NCI-H2029 treated with DMSO at 0.1 percent for 48 hours (cell line): ENCODE measurements at places on chromosomes 1 and 21.

DNA sequence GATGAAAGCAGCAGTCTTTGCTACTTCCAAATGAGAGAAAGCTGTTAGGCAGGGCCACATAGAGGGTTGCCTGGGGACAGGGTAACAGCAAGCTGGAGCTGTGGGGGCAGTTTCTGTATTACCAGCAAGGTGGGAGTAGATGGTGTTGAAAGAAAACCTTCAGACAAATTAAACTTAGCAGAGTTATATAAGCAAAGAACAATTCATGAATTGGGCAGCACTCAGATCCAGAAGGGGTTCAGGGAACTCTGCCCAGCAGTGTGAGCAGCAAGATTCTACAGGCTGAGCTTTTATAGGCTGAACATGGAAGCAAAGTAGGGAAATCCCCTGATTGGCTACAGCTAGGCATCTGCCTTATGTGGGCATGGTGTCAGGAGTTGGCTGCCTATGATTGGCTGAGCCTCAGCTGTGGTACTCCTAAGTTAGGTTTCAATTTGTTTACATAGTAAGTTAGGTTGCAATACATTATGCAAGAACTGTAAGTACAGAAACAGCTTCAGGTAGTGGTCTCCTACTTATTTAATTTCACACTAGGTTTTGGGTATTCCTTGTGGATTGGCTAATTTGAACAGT lies 64.1 kb upstream of the TMPRSS2 start:
- DNase-seq: no peak

DNA sequence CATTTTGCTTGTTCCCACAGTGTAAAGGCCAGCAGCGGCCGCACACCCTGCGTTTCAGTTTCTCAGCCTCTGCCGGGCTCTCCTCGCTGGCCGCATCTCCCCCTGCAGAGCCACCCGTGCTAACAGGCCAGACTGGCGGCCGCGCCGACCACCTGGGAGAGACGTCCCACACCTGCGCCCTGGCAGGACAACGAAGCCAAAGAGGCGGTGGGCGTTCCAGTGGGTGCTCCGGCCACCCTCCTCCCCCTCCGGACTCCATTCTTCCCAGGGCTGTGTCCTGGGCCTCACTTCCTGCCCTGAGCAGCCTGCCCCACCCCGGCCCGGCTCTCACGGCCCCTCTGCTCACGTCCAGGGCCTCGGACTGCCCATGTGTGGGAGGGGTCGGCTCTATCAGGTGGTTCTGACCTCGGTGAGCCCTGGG lies 31.9 kb upstream of the SLC19A1 start:
- DNase-seq: no peak

DNA sequence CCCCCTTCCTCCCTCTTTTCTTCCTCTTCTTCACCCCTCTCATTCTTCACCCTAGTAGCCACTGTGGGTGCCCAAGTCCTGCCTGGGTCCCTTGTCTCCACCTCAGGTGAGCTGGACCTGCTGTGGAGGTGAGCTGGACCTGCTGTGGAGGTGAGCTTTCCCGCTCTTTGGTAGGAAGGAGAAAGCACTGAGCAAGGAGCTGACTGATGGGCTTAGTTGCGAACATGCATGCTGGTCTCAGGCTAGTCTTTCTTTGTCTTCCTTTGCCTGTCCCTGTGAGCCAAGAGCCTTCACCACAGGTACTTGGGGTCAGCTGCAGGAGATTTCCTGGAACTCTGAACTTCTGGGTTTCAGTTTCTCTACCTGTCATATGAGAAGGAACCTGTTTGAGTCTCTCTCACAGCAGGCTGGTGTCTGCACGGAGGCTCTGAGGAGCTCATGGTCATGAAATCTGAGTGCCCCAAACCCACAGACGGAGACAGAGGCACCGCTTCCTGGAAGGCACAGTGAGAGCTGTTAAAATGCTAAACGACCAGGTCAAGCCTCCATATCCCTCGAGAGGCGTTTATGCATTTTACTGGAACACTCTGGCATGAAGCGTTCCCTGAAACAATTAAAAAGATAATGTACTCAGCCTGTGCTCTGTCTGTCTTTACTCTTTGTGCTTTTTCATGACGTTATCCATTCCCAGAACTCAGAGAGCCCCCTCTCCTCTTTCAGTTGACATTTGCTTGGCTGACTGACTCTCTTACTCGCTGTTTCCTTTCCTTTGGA lies 69.5 kb downstream of the RHOU start:
- peak; percentile 51 for DNase-seq

GRCh38 chr1:64248065-64248464 lies 44.6 kb downstream of the UBE2U start:
- DNase-seq: peak; percentile 76

DNA sequence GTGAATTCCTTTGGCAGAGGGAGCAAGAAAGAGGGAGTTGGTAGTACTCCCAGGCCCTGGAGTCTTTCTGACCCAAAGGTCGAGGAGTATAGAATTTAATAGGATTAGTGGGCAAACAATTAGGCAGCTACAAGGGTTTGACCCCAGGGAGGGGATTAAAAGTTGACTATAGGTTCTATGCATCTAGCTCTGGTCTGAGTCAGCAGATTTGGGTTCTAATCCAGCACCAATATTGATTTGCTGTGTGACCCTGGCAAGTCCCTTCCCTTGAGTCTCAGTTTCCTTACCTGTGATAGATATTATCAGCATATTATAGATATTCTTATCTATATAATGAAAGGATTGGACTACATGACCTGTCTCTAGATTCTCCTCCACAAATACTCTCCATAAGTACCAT lies 35.1 kb upstream of the EFCAB14 start:
- no peak for DNase-seq

GRCh38 chr1:204990059-204990664 lies 52.9 kb upstream of the CNTN2 start:
- no peak for DNase-seq

- no peak for DNase-seq
Observed at GRCh38 chr1:159879977-159880376, 17.5 kb upstream of the VSIG8 start.

GRCh38 chr1:186482661-186483255 lies 21.8 kb upstream of the PDC start:
- no peak for DNase-seq

DNA sequence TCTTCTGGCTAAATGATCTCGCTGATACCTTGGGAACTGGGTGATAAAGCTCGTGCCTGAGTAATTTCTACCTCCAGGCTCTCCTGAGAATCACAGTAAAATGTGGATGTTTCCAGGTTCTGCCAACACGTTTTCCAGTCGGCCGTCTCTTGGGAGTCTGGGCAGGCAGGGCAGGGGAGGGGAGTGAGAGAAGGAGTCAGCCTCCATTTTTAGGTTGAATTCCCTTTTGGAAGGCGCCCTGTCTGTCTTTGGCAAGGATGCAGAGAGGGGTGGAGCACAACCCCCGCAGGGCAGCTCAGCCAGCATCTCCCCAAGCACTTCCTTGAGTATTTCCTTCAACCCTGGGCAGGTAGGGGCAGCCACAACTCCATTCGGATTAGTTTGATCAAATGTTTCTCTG lies 15.5 kb upstream of the ACTRT2 start:
- DNase-seq: no peak

GRCh38 chr1:26602378-26602959 lies 72.9 kb downstream of the RPS6KA1 start:
- DNase-seq: peak; percentile 64

- DNase-seq: no peak
Observed at GRCh38 chr1:228321895-228322294, 84.7 kb downstream of the TRIM11 start.

DNA sequence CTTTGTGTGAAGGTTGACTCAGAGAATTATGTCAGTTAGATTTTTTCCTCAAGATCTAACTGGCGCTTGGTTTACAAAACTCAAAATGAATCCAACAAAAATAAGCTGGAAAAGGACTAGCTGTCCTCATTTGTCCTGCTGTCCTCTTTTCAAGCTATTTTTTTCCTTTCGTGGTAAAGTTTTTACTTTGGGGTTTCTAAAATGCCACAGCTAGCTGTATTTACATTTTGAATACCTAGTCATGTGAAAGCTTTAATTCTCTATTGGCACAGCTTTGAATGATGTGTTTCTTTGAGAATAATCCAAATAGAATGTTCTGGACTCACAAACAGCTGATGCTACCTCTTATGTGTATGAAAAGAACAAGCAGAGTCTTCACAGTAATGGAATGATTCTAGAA lies 673.6 kb upstream of the NR5A2 start:
- DNase-seq: no peak

DNA sequence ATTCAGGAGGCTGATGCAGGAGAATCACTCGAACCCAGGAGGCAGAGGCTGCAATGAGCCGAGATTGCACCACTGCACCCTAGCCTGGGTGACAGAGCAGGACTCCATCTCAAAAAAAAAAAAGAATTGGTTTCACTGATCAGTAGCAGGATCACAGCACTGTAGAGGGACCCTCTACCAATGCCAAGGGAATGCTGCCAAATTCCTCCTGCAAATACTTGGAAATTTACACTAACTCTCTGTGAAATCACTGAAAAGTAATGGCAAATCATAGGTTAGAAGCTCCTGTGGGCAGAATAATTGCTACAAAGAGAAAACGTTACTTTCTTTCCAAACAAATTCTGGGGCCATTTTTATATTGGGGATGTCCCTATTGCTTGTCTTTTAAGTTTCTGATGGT lies 6.7 kb upstream of the GPR25 start:
- DNase-seq: no peak

DNA sequence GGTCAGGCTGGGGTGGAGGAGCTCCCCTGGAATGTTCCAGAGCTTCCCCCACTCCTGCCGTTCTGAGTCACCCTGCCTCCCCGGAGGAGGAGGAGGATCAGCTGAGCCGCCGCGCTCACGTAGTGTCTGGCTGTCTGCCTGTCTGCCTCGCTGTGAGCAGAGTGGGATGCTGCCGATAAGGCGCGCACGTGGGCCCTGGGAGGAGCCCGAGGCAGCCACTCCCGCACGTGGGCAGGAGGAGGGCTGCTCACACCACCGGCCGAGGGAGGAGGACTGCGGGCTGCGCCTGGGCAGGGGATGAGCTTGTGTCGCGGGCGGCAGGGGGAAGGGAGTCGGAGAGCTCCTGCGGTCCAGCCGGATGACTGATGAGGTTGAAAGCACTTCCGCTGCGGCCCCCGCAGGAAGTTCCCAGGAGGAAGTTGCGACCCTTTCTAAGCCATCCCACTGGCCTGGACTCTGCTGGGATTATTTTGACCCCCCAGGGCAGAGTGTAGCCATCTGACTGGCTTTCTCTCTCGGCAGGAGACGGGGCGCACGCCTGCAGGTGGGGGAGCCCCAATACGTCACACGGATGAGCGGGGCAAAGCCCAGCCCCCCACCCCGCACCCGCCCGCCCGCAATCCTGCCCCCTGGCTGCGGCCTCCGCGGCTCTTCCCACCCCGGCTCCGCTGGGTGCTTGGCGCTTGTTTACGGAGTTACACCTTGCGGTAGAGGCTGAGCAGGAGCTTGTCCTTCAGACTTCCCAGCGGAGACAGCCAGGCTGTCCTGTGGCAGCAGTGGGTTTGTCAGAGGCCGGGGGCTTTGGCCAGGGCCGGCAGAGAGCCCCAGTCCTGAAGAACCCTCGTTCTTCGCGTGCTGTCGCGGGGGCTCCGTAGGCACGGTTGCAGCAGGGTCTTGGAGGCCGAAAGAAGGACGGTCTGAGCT lies 9.8 kb downstream of the PDXK start:
- peak; percentile 25 for DNase-seq

DNA sequence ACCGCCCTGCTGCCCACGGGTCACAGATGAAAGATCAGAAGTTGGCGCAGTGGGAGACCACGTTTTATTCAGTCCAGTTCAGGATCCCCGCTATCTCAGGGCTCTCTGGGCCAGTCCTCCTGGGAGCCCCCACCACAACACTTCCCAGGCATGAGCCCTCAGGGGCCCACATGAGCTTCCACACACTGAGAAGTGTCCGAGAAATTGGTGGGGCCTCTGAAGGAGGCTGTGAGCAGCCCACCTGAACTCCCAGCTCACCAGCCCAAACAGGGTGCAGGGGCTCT lies 12.1 kb downstream of the TRIM46 start:
- DNase-seq: no peak

DNA sequence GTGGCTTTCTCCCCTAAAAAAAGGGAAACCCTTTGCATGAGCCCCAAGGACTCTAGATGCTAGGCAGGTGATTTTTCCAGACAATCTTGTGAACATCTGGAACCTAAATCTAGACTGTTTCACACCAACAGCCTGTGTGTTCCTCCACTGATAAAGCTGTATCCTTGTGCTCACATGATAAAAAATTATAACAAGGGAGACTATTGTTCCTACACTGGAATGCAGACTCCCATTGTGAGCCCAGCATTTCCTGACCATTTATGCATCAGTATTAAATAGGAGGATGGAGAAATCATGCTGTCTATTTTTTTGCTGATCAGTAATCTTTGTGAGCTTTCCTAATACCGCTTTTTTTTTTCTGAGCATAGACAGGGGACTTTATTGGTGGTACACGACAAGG lies 52.5 kb downstream of the ZNF697 start:
- DNase-seq: no peak

DNA sequence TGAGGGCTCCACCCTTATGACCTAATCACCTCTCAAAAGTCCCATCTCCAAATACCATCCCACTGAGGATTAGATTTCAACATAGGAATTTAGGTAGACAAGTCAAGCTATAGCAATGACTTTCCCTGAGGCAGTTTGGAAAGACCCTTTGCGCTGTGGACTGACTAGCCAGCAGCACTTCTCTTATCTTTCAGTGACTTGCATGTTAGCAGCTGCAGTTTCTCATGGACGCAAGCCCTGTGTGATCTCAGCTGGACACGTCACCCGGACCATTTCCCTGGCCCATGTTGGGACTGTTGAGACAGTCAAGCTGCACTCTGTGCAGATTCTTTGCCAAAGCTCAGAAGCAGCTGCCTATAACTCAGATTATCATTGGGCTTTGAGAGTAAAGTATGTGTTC lies 408.1 kb upstream of the USP24 start:
- no peak for DNase-seq

GRCh38 chr1:30812076-30812475 lies 54.5 kb upstream of the LAPTM5 start:
- no peak for DNase-seq

DNA sequence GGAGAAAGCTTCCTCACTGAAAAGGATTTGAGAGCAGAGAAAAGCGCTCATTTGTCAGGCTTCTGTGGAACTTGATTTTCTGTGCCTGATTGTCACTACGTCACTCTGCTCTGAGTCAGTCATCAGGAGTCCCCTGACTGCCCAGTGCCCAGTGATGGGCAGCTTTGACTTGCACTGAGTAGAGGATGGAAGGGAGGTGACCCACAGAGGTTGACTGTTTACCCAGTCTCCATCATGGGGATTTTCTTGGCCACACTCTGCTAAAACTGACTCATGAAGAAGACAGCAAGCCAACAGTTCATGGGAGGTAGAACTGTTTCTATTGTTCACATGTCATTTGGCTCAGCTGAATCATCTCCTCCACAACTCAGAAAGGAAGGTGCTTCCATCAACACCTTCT lies 82.1 kb upstream of the DUSP10 start:
- no peak for DNase-seq

DNA sequence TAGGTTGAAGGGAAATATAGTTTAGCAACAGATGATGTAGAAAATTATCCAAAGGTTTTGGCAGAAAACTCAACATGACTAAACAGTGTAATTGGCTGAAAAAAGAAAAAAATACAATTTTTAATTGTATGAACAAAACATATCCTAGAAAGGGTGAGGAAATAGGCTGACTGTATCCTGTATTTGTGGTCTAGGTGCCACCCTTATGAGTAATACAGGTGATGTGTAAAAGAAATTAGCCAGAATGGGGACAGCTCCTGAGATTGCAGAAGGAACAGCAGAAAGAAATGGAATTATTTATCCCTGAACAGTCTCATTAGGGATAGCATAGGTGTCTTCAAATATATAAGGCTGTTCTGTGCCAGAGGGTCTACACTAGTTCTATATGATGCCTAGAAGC lies 24.6 kb downstream of the DNASE2B start:
- DNase-seq: no peak
